Gastroesophageal sphincter (tissue), 4 donors: ENCODE measurements at places on chromosomes 7 and 10. TPM values are rescaled to one million over a fixed set of nuclear protein-coding genes. Genes with fewer than 3 reads are reported as not detected.

The NPY4R gene
- not detected for total RNA-seq

The PROSER2 gene
- total RNA-seq = 2.4 TPM

The FEZF1 gene
- total RNA-seq = not detected

The ABCC2 gene
- 0.84 TPM for total RNA-seq

The FAM237B gene
- total RNA-seq = not detected

The MALRD1 gene
- total RNA-seq = 2.8 TPM

The ZWINT gene
- total RNA-seq = 1.8 TPM

The PNPLA8 gene
- total RNA-seq = 28.3 TPM

The GIMAP8 gene
- 19.1 TPM for total RNA-seq

DNA sequence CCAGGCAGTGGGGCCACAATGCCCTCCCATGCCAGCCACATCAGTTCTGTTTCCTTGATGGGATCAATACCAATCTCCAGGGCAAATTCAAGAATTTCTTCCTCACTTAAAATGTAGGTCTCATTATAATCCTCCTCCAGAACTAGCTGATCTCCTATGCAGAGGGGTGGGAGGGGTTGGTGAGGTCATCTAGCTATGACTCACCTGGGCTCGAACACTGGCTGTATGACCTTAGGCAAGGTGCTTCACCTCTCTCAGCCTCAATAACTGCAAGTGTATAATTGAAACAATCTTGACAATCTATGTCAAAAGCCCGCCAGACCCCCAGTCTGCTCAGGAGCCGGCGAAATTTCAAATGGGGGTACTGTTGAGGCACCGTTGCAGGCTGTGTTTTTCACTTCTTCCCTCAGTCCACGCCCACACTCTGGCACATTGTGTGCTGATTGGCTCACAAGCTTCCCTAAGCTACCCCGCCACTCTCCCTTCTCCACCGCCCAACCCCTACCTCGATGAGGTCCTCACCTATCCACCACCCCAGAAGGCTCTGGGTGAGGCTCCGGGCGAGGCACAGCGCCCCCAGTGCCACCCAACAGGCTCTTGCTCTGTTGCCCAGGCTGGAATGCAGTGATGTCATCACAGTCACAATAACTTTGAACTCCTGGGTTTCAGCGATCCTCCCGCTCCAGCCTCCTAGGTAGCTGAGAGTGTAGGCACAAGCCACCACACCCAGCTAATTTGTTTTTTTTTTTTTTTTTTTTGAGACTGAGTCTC is 70.5 kb downstream of the ZNF22 start:
- no peak for ATAC-seq

DNA sequence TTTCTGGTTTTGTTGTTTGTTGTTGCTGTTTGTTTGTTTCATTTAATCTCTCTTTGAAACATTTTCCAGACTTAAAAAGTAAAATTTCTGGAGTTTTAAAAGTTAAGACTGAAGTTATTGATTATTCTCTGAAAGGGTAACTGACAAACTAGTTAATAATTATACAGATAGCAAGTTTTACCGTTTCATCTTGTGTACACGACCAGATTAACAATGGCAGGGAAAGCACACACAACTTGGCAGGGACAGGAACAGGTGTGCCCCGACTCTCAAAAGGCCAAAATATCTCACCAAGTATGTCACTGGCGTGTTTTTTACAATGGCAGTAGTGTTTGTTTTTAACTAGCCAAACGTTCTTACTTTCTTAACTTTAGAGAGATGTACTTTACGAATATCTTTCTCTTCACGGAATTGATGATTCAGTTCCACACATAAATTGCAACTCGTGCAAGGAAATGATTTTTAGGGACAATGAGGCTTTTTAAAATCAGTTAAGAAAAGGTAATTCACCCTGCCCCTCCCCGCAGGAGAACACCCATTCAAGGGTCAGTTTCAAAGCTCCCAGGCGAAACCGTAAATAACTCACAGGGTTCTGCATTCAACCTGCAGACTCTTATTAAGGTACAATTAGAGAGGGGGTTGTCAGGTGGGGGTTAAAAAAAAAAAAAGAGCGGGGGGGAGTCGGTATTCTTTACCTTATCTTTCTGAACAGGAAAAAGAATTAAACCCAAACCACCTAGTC is 3.5 kb downstream of the CTBP2 start:
- no peak for ATAC-seq

DNA sequence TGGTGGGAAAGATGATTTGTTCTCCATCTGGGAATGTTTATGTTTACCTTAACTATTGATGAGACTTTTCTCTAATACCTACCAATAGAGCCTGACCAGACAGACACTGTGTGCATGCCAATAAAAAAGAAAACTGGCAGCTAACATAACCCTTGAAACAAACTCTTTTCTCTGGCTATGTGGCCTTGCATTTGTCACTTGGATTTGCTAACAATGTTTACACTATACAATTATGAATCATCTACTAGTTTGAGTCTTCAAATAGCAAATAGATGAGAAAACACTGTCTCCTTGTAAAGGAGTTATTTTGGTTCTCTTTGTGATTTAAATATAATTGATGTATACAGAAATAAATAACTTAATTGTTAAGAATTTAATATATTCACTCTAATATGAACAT is 273.1 kb downstream of the SEMA3D start:
- ATAC-seq = no peak

- no peak for ATAC-seq
Observed at GRCh38 chr7:118072893-118073674, 110.9 kb upstream of the LSM8 start.

DNA sequence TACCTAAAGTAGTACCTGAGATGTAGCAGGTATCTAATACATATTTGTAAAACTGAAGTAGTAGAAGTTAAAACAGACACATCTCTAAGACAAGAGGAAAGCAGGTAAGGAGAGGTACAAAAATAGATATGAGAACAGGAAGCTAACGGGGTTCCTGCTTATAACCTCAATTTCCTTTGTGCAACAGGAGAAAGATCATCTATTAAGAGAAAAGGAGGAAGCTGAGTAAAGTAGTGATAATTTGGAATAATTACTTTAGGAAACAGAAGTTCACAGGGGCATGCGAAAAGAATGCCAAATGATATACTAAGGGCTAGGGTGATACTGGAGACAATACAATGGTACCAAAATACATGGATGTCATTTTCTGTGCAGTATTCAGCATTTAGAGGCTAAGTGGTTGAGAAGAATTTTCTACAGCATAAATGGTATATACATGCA is 108.7 kb downstream of the NRBF2 start:
- no peak for ATAC-seq

GRCh38 chr7:156827587-156828203 is 65.3 kb downstream of the LMBR1 start:
- no peak for ATAC-seq

- ATAC-seq = no peak
Observed at GRCh38 chr10:126674741-126675515, 4.4 kb upstream of the C10orf90 start.

DNA sequence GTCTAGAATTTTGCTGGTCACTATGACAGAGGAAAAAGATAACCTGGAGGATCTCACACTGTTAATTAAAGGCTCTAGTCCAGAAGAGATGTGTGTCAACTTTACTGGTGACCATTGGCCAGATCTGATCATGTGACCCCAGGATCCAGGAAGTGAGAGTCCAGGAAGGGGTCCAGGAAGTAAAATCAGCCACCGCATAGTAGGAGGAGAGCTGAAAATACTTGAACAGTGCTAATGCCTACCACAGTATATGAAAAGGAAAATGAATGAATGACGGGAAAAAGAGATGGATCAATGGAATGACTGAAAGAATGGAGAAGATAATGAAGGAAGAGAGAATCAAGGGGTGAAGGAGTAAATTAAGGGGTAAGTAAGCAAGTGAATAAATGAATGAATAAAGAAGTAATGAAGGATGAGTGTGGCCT is 415.3 kb downstream of the RPS24 start:
- no peak for ATAC-seq

- ATAC-seq = peak; percentile 34
Observed at GRCh38 chr7:118793582-118793981, 569.1 kb downstream of the ANKRD7 start.

GRCh38 chr7:81725003-81725811 is 44.6 kb downstream of the HGF start:
- no peak for ATAC-seq

GRCh38 chr7:119374436-119374835 is 898.5 kb upstream of the KCND2 start:
- no peak for ATAC-seq

- no peak for ATAC-seq
Observed at GRCh38 chr7:158285383-158285770, 302.2 kb downstream of the PTPRN2 start.

GRCh38 chr7:41298409-41298808 is 404.5 kb downstream of the INHBA start:
- ATAC-seq = no peak

DNA sequence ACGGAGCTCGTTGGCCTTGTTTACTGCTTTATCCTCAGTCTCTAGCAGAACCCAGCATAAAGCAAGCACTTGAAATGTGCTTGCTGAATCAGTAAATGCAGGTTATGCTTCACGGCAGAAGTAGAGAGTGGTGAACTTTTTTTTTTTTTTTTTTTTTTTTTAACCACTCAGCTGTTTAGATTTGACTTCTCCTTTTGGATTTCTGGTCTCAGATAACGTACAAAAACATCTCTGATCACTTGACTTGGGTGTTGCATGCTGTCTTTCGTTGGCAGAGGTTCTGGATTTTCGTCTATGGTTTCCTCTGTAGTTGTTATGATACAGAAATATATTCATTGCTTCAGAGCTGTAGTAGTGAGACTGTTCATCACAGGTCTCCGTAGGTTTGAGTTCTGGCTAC is 242.5 kb upstream of the HABP2 start:
- no peak for ATAC-seq

DNA sequence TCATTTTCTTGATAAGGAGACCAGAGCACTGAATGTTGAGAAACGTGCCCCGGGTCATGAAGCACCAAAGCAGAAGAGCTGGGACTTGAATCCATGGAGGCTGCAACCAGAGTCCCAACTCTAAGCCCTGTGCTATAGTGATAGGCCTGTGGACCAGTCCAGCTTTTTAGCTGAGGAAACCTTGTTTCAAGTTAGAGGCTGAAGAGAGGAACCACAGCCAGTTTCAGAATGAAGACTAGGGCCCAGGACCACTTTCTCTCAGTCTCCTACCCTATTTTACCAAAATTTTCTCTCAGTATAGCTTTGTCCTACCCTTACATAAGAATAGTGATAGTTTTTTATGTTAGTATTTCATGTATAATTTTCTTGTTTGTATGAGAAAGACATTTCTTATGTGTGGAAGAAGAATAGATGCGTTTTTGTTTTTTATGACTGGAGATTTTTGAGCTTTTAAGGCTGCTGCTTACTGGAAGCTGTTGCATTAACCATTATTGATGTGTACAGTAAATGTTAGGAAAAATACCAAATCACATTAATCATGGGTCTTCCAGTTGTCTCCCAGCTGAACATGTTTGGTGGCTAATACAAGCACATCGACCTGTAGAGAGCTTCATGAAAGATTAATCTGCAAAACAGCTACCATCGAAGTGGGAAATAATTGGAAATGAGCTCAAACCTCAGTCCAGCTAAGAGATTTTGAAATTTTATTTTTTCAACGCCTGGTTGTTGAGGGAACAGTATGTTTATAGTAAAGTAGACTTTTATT is 45.0 kb upstream of the CSTF2T start:
- no peak for ATAC-seq
